Ureter (tissue), 1 donor: ENCODE measurements at places on chromosomes 2 and 18.

DNA sequence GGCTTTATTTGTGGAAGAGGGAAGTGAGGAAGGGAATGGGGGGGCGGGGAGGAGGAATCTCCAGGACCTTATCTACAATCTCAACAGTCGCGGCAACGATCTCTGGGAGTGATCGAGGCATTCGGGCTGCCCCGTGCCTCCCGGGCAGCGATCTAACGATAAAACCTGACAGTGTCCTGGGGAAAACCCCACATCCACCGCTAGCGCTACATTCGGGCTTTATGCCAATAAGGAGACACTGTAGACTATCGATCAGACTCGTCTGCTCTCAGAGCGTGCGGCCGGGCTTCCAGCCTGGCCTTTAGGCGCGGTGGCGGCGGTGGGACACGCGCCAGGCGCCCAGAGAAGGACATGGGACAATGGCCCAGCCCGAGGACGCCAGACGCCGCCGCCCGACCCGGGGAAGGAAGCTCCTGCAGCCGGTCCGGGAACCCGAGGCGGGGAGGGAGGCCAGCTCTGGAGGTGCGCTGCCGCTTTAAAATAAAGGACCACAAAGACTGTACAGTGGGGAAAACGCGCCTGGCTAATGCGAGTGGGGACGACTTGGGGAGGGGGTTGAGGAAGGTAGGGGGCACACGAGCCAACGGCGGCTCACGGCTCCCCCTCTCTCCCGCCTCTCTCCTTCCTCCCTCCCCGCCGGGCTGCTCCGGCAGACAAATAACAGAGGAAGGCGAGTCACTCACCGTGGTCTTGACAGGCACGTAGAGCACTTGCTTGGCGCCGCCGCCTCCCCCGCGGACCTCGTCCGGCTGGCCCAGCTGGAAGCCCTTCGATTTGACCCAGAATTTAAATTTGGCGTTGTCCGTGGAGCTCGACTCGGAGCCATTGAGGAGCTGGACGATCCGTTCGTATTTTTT lies 2.2 kb downstream of the NOL4 start:
- peak; percentile 42 for DNase-seq

DNA sequence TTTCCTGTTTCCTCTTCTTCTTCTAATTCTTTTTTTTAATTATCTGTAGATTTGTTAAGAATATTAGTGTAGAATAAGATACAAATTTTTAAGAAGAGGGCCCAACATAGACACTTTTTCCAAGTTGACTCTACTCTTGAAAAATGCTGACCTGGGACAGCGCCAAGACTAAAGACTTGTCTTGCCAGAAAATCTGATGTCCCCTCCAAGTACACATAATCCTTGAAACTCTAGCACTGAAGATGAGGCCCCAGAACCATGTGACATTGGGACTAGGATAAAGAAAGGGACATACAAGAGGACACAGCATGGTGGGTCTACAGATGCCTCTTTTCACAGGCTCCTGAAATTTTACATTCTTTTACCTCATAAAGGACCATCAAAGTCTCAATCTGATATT lies 271.6 kb upstream of the SESTD1 start:
- DNase-seq: no peak

DNA sequence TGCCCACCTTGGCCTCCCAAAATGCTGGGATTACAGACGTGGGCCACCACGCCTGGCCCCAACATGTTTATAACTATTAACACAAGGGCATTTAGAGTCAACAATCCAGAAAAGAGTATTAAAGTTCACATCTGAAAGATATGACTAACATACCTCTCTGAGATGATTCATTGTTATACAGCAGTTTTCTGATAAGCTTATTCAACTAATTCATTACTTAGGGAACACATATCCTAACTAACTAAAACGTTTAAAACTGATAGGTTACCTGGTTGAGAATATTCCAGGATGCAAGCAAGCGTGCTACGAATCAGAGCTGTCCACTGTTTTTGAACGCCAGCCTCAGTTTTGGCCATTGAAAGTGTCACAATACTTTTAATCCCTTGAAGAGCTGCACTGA lies 34.0 kb upstream of the STRN start:
- no peak for DNase-seq

- DNase-seq: no peak
Observed at GRCh38 chr18:9217743-9218451, 81.3 kb downstream of the ANKRD12 start.

DNA sequence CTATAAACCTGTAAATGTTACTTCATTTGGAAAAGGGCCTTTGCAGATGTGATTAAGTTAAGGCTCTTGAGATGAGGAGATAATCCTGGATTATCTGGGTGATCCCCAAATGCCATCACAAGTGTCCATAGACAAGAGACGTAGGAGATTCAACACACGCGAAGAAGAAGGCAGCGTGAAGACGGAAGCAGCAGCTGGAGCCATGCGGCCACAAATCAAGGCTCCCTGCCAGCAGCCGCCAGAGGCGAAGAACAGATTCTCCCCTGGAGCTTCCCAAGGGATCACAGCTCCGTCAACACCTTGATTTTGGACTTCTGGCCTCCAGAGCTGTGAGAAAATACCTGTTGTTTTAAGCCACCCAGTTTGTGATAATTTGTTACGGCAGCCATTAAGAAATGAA lies 11.0 kb upstream of the VAPA start:
- no peak for DNase-seq

GRCh38 chr2:238601433-238602222 lies 174.9 kb downstream of the ASB1 start:
- no peak for DNase-seq

DNA sequence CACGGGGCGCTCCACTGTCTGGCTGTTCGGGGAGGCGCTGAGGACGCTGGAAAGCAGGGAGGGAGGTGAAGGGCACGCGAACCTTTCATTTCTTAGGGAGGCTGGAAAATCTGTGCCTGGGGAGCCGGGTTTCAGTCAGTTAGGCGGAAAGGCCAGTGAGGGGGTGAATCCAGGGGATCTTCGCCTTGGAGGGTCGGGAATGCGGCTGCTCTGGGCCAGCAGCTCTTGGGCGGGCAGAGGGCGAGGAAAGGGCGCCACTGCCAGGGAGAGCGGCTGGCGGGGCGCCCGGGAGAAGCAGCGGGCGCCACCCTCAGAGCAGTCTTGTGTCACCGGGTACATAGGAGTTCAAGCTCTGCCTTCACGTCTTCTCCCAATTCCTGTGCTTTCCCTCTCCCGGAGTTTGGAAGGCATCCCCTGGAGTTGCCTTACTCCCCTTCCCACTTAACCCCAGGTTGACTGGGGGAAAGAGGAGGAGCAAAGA lies 1.4 kb downstream of the CCDC85A start:
- no peak for DNase-seq

DNA sequence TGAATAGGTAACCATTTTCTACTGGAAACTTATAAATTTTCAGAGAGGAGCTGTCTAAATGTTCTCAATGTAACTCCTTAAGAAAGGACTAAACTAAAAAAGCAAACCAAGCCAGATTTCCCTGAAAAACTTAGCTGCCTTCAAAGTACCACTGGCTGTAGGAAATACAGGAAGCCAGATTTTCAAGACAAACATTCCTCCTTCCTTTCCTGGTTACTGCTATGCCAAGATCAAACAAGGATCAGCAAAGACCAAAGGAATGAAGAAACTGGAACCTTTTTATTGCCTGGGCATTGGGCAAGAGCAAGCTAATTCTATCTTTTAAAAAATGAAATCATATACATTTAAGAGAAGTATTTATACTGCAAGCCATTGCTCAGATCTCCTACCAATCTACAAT lies 212.7 kb downstream of the DYM start:
- no peak for DNase-seq
